RWPE1 (cell line): ENCODE measurements at places on chromosomes 2 and 18.

DNA sequence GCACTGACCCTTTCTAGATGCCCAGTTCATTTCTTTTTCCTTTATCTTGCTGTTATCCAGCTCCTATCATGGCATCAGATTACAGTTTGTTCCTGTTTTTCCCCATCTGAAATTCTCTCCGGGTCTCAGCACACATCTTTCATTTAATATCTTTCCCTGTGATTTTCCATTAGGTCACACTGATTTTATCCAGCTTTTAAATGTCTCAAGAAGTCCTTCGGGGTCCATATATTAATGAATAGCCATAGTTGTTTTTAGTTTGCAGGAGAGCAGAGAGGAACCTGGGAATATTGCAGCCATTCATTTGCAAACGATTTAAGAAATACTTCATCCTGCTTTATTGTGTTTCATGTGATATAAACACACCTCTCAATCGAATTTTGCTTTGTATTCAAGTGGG is 374.2 kb downstream of the TDRD15 start:
- no peak for DNase-seq

DNA sequence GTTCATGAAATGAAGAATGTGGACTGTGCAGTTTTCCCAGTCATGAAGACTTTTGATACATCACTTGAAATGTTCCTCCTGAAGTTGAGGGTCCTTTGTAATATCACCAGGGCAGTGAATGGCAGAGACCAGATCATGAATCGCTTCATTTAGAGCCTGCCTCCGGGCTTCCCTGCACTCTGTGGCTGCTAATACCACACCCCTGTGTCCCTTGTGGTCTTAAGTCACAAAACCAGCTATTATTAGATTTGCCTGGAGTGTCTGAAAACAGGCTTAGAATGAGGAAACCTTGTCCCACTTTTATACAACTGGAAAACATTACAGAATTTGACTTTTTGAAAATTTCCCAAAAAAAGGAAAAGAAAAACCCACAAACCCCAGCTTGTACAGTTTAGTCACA is 147.9 kb downstream of the MGAT5 start:
- DNase-seq, result no peak

DNA sequence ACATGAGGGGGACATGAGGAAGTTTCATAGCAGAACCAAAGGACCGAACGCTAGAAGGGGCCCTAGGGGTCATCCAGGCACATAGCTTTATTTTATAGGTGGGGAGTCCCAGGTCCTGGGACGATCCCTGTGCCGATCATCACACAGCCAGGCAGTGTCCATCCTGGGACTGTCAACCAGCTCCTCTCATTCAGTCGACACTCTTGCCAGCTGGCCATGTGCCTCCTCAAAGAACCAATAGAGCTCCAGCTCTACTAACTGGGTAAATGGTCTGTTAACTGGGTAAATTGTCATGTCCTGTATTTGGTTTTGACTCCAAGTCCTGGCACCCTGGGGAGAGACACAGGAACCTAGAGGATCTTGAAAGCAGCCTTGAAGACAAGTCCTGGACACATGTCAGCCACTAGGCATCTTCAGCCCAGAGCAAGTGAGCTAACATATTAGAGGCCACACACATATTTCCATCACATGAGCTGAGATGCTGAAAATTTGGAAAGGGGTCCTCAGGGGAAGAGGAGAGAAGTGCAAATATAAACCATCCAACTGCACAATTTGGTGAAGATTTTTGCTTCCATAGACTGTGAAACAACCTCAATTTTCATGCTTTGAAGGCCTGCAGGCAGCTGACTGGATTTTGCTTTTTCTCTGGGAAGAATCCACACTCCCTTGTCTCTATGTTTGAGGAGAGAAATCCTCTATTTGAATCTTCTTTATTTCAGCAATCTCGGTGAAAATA is 361.1 kb upstream of the SLC14A2 start:
- no peak for DNase-seq

DNA sequence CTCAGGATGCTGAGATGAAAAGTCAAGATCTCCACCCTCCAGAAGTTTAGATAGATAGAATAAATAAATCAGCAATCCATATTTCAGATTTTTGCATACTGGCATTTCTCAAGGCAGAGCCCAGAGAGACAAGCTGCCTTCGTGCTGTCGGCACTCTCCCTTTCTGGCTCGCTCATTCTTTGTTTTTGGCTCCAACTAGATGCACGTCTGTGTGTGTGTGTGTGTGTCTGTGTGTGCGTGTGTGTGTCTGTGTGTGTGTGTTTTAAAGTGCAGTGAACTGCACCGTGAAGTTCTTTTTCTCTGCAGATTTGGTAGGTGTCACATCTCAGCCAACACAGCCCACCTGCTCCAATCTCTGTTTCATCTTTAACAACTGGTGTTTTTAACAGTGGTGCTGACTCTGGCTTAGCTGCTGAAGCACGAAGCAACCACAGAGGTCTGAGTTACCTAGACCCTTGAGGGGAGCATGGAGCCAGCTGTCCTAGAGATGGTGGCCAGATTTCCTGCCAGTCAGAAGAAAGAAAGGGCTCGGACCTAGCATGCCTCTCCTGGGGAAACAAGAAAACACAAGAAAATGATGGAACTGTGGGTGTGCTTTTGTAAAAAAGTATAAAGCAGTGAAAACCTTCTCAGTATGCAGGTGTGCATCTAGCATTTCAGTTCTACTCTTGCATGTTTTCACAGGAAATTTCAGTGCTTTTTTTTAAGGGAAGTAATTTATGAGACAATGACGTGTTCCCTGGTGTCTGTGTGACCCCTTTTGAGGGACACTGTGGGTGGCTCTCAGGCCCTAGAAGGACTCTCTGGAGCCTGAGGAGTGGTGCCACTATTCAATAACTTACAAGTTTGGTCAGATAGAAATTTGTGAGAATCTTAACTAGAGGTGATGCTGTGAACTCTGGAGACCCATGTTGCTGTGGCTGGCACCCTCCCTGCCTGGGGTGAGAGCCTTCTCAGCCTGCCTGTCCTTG is 364.3 kb downstream of the RNF144A start:
- no peak for DNase-seq

DNA sequence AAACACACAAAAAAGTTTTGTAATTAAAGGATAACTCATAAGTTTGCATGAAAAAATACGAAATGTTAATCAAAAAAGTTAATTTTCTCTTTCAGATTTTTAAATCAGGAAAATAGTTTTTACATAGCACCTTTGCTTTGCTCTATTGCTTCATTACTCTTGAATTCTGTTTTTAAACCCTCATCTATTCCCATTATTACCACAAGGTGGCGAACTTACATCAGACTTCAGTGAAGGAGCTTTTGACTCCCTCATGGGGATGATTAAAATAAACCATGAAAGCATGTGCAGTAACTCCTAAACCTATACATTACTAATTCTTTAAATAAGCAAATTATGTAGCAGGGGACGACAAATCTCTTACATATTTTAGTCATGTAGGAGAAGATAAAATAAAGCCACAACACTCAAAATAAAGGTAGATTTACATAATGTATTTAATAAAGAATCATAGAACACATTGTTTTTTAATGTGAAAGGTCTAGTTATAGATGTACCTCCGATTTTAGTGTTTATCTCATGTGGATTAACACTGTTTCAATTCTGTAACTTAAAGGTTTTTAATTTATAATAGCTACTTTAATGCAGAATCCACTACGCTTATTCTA is 105.2 kb downstream of the NETO1 start:
- DNase-seq, result peak; percentile 51

DNA sequence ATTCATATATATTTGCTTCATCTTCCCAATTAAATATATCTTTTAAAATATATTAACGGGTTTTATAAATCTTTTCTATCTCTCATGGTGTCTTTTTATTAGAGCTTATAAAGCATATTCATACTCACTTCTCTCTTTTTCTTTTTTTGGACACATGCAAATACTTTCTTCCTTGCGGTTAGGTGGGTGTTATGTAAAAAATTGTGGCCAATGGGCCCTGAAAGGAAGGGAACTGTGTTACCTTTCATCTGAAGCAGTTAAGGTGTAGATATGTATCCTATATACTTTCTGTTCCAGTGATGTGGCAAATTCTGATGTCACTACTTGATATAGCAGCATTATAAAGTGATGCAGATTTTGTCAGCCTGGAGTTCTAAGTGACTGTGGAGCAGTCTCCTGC is 714.5 kb downstream of the PLCL1 start:
- no peak for DNase-seq

DNA sequence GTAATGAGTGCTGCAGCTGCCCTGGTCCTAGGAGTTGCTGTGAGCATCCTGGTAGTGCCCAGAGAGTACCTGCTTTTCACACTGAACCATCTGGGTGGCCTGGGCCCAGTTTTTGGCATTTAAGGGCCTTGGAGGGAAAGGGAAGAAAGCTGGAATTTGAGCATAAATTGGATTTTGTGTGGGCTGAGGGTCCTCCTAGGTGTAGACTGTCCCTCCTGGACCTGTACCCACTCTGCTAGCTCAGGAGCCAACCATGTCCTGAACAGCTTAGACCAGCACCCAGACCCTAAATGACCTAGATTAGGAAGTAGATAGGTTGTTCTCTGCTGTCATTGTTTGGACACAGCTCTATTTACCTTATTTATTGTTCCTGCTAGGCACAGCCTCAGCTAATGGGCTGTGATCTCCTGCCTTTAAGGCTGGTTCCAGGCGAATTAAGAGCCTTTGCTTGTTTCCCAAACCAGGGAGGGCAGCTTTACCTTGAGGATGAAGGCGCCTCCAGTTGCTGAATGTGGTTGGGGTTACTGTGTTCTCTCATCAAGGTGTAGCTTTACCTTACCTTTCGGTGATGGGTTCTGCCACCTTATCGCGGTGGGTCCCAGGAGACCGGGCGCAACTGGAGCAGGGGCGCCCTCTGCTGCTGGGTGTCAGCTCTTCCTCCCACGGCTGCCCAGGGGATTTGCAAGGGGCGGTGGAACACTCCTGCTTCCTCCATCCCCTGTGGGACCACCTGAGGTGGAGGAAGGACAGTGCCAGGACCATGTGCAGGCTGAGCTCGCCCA is 34.4 kb downstream of the ITGA6 start:
- peak; percentile 38 for DNase-seq

GRCh38 chr18:13100942-13101658 is 109.9 kb downstream of the CEP192 start:
- no peak for DNase-seq

DNA sequence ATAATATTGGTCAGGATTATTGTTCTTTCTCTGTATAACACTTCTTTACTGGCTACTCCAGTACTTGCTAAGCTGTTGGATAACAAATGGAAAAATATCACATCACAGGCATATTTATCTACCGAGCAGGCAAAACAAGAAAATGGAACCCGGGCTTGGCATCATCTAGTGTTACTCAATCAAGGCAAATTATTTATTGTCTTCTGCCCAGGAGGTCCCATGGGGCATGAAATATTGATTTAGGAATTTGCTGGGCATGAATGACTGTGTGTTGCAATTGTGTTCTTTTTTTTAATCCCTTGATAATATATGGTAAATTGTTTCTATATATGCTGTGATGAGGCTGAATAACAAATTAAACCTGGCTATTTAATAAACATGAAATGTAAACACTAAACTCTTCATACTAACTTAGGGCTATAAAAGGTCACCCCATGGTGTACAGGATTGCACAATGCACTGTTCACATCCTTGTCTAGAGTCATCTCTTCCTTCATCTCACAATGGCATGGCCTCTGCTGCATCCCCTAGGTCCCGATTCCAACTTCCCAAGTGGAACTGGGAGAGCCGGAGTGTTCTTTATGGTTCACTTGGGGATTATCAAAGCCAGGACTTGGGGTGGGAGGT is 2.2 kb upstream of the PARD3B start:
- no peak for DNase-seq

- DNase-seq, result no peak
These were observed 67.1 kb upstream of the CTDP1 start for GRCh38 chr18:79612291-79613108.

- no peak for DNase-seq
These were observed 73.6 kb downstream of the CCDC141 start for GRCh38 chr2:178976351-178976750.

GRCh38 chr2:118169359-118170005 is 81.2 kb downstream of the INSIG2 start:
- no peak for DNase-seq

GRCh38 chr2:239003624-239004273 is 155.9 kb downstream of the TWIST2 start:
- no peak for DNase-seq

GRCh38 chr2:188130317-188130716 is 161.4 kb upstream of the GULP1 start:
- no peak for DNase-seq

DNA sequence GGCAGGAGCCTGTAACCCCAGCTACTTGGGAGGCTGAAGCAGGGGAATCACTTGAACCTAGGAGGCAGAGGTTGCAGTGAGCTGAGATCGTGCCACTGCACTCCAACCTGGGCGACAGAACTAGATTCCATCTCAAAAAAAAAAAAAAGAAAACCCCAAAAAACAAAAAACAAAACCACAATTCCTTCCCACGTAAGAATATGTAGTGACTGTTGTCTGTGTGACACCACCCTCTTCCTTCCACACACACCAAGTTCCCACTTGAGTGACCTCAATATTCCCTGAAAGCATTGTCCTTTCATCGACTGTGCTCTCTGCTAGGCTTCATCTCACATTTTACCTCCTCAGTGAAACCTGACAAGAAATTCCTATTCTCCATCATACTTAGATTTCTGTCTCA is 8.8 kb upstream of the THADA start:
- no peak for DNase-seq

DNA sequence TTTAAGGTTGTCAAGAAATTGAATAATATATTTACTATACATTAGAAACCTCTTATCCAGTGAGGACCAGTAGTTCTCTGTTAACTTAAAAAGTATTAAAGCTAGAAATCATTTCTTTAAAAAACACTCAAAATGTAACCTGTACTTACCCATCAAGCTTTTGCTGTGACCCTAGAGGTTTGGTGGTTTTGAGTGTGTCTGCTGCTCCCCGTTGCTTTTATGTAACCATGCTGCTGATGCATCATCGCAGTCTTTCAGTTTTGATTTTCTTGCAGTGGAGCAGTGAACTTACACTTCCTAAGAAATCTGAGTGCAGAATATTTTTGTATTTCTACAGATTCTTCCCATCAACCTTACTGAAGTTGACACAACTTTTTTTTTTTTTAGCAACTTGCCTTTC is 34.2 kb downstream of the MRPS9 start:
- no peak for DNase-seq

- DNase-seq, result no peak
These were observed 55.2 kb downstream of the BCL11A start for GRCh38 chr2:60498127-60498815.

DNA sequence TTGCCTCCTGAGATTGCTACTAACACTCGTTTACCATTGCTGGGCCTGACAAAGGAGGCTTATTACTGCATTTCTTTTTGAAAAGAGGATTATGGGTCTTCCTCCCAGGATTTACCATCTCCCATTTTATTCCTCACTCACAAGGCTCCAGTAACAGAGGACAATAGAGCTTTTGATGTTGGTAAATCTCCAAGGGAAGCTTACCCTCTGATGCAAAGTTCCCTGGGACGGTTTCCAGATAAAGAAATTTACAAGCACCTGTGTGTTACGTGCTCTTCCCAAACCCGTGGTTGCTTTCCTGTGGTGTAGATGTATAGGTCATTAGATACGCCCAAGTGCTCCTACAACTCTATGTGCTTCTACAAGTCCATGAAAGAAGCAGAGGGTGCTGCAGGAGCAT is 17.1 kb downstream of the VSNL1 start:
- no peak for DNase-seq
